ENCODE measurements at places on chromosomes 13 and 19.

DNA sequence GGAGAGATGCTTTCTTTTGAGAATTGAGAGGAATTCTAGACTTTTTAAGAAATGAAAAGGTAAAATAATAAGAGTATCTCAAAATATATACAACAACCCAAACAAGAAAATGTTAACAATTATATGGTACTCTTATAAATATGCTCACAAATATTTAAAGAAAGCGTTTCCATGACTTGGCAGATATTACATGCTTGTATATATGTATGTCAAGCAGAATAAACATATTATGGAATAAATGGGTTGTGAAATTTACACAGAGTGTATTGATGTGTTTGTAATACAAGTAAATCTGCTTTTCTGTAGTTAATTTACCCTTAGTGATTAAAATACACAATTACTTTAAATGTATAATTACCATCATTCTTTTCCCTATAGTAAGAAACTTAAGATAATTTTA lies 65.8 kb downstream of the GPC6 start:
- DNase-seq, result no peak

- no peak for DNase-seq
Measured at GRCh38 chr13:97749174-97749573, 204.3 kb upstream of the IPO5 start.

- DNase-seq, result no peak
Measured at GRCh38 chr13:28964052-28964451, 143.9 kb downstream of the MTUS2 start.

DNA sequence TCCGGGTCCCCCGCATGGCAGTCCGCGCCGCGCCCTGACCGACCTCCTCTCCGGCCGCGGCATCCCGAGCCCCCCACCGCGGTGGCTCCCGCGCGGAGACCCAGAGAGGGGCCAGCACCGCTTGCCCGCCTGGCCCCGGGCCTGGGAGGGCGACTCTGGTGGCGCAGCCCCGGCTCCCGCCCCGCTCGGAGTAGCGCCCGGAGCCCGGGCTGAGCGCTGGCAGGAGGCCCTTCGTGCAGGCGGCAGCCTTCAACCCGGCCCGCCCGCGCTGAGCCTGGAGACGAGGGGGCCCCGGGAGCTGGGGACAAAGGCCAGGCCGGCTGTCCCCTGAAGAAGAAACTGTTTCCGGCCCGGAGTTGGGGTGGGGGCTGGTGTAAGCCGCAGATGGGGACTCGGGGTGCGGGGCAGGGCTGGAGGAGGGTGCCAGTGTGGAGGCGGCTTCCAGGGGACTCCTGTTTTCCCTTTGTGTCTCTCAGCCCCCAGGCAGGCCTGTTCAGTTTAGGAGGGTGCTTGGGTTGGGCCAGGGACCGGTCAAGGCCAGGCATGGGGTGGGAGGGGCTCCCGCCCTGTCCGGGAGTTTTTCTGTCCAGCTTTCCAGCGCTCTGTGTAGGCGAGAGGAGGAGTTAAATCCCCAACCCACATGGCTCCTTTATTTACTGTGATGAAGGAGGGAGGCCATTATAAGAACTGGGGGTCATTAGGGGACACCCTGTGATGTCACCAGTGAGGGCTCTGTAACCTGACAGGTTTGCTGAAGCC lies 935 bp downstream of the LRP3 start:
- DNase-seq, result no peak

GRCh38 chr19:6707011-6707657 lies 13.3 kb downstream of the C3 start:
- no peak for DNase-seq

GRCh38 chr19:58575183-58576041 lies 2.3 kb upstream of the MZF1 start:
- DNase-seq, result peak; percentile 84

DNA sequence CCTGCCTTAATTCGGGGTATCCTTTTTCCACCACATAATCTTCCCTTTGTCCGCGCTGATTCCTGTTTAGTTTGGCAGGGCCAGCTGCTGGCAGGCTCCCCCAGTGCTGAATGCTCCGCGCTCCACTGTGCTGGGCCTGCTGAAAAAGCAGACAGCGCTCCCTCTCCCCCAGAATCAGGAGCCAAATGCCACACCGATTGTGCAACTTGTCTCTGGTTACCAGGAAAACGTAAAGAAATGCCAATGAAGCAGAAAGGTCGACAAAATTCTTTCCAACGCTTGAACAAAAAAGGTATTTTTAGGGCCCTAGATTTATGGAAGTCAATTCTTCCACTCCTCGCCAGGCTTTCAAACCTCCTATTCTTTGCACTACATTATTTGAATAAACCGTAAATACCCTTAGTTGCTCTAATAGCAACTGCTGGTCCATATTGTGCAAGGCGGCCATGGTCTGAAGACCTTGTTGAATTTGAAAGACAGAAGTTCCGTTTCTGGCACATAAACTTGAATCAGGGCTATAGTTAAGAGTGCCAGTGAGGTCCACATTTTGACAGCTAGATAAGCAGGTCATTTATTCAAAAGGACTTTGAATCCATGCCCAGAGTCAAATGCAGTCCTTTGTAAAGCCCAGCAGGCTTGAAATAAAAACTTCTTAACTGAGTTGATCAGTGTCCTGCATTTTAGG lies 206.7 kb upstream of the RFC3 start:
- DNase-seq, result no peak

- no peak for DNase-seq
Measured at GRCh38 chr19:12163826-12164225, 930 bp downstream of the ZNF136 start.

GRCh38 chr19:51044327-51044726 lies 9.5 kb upstream of the KLK12 start:
- DNase-seq, result no peak

DNA sequence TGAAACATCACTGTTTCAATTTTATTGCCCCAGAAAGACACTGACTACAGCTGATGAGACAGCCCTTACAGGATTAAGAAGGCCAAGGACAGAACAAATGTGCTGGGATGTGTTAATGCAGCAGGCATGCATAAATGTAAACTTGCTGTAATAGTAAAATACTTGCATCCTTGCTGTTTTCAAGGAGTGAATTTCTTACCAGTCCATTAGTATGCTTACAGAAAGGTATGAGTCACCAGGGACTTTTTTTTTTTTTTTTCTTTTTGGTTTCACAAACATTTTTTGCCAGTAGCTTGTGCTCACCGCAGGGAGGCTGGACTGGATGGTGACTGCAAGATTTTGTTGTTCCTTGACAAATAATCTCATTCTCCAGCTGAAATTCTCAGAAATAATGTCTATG lies 55.1 kb downstream of the GPR180 start:
- no peak for DNase-seq

- DNase-seq, result no peak
Measured at GRCh38 chr13:50979187-50979586, 69.6 kb downstream of the RNASEH2B start.

DNA sequence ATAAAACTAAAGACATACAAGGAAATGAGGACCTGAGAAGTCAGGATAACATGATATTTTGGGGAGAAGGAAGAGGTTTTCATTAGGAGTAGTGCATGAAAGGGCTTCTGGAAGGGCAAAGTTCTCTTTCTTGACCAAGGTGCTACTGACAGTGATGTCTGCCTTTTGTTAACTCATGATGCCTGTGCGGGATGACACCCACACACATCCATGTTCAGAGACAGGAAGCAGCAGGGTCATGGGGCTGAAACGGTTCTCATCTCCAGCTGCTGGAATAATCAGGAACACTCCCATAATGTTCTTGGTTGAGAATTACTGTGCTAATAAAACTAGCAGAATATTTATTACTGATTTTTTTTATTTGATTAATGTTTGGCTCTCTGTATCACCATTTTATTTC lies 29.1 kb downstream of the KCNC3 start:
- no peak for DNase-seq

DNA sequence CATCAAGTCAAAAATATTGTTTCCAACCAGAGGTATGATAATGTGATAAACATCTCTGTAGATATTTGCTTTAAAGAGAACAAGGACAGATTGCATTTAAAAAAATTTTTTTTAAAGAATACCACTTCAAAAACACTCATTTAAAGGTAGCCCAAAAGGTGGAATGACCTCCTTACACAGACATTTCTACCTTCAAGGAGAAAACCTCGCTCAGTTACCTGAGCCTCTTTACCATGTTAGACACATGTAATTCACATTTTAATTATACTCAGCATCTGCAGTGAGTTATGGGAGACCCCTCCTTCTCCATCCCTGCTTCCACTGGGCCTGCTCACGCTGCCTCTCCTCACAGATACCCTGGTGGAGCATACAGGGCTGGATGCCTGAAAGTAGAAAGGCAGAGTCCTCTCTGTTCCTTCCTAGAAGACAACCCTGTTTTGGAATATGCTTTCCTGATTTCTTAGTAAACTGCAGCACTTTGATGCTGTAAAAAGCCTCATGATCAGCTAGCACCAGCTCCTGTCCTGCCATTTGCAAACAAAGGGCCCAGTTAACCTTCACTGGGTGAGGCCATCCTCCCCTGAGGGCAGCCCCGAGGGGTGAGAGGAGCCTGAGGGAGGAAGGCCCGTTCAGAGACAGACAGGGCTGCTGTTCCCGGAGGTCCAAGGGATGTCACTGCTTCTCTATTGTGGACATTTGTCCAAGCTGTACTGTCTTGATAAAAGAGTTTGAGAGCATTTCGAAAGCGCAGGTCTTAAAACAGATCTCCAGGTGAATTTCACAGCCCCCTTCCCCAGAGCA lies 117.8 kb downstream of the IRS2 start:
- DNase-seq, result peak; percentile 47

DNA sequence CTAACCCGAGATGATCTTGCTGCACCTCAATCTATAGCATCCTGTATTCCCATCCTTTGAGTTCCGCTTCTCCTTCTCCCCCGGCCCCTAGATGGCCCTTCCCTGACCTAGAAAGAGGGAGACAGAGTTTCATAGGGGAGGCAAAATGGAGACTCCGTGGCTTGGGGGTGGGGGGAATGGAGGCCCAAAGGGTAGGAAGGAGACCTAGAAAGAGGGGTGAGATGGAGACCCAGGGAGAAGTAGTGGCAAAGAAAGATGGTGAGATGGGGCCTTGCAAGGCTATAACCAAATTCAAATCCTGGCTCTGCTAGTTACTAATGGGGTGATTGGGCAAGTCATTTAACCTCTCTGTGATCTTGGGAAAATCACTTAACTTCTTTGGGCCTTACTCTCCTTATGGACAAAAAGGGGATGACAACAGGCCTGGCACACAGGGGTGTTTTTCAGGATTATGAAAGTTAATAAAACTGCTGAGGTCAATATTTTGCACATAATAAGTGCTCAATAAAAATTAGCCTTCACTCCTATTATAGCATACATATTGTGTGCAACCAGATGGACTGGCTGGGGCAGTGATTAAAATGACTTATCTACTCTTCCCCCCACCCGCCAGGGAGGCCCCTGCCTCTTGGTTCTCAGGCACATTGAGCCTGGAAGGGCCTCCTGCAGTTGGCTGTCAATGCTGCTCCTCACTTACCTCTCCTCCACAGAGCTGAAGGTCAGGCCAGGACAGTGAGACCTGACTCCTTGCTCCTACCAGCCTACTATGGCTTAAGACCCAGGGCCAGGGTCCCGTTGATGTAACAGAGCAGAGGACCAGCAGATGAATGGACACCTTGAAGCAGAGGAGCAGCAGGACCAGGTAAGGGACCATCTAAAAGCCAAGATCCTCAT lies 633 bp downstream of the SPHK2 start:
- no peak for DNase-seq

DNA sequence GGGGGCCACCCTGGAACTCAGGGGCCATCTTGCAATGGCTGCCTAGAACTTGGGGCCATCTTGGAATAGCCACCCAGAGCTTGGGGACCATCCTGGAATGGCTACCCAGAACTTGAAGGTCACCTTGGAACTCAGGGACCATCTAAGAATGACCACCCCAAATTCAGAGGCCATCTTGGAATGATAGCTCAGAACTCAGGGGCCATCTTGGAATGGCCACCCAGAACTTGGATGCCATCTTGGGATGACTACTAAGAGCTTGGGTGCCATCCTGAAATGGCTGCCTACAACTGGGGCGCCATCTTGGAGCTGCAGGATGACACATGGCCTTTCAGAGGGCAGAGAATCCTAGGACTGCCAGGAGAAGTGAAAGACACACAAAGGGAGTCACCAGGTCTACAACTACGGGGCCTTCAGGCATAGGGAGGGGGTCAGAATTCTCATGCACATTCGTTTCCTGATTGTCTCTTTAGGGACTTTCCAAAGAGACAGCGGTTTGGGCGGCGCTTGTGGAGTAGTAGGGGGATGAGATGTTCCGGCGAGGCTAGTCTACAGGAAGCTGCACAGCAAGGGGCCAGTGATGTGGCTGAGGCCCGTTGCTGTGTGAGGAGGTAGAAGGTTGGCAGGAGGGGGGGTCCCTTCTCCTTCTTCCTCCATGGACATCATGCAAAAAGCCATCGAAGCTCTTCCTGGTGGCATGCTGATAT lies 125.0 kb downstream of the IER2 start:
- no peak for DNase-seq

DNA sequence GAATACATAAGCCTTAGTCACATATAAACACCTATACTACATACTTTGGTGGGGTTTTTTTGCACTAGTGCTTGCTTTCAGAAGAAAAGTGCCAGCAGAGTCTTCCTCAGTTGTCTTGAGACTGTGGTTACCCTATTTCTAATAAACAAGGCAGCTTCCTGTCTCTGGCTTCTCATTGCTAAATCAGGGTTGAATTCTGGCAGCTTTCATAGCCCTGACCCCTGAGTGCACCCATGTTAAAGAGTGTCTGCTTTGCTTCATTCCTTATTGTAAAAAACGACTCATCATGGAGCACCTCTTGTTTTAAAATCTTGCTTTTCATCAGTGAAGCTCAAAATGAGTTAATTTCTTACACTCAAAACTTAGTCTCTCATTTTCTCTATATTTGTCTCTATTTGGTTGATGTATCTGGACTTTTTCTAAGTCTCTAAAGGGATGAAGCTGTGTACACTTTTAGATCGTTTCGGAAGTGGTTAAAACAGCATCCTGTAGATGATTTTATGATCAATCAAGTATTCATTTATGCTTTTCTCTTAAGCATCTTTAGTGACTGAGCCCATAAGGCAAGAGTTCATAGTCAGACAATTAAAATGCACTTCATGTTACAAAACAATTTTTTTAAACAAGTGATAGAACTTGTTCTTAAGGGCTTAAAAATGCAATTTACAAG lies 72.1 kb downstream of the KLF12 start:
- DNase-seq, result no peak

GRCh38 chr19:17719730-17720400 lies 585 bp downstream of the MAP1S start:
- no peak for DNase-seq

DNA sequence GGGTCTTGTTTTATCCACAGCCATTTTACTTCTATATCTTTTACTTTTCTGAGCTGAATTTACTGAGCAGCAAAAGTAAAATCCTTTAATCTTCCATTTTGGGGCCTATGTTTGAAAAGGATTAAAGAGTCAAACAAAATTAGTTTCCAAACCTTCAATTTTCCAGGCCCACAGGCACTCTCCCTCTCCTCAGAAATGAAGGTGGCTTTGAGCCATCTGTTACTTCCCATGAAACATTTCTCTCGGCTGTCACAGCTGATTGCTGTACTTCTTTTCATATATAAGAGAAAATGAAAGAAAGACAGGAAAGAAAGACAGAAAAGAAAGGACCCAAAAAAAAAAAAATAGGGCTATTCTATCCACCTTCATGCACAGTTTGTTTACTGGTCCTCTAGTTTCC lies 194.9 kb downstream of the LACC1 start:
- DNase-seq, result no peak
